ENCODE measurements at places on chromosomes 11 and 22.

DNA sequence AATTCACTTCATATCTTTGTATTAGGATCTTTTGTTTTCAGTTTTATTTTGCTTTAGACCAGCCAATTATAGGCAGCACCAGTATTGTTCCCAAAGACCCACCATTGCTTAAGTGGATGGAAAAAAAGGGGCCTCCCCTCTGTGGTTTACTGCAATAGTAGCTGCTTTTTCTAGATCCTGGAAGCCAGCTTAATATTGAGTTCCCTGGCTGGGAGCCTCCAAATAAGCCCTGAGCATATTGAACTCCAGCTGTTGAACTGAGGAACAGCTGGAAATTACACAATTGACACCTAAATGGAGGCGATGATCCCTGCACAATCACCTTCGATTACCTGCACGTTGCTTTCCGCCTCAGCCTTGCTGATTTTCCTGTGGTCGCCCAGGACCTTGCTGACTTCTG lies 576.0 kb downstream of the SOX6 start:
- no peak for DNase-seq

DNA sequence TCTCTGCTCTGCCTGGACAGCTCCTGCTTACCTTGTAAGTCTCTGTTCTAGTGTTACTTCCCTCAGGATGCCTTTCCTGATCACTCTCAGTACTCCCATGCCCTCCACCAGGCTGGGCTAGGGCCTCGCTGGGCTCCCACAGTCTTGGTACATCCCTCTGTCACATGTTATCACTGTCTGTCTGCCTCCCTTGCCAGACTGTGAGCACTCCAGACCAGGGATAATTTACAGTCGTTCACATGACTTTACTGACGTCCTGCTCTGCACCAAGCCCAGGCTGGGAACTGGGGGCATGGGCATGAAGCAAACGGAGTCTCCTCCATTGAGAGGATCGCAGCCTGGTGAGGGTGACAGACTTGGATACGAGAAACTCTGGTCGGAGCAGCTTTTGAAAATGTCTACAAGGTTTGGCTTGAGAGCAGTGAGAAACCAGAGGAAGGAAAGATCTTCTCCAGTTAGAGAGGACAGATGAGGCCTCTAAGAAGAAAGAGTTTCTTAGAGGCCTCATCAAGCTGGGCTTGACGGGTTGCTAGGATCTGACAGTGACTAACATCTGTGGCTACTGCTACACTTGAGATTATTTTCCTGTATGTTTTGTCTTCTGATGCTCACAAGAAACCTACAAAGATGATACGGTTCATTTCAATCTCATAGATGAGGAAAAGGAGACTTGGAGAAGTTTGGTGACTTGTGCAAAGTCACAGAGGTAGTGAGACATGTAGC lies 12.5 kb downstream of the USP35 start:
- no peak for DNase-seq

GRCh38 chr22:41478891-41479521 lies 10.1 kb downstream of the ACO2 start:
- DNase-seq: peak; percentile 29

- no peak for DNase-seq
Observed at GRCh38 chr11:121163658-121164308, 62.7 kb downstream of the TECTA start.

GRCh38 chr22:27348634-27349033 lies 452.9 kb downstream of the MN1 start:
- no peak for DNase-seq

DNA sequence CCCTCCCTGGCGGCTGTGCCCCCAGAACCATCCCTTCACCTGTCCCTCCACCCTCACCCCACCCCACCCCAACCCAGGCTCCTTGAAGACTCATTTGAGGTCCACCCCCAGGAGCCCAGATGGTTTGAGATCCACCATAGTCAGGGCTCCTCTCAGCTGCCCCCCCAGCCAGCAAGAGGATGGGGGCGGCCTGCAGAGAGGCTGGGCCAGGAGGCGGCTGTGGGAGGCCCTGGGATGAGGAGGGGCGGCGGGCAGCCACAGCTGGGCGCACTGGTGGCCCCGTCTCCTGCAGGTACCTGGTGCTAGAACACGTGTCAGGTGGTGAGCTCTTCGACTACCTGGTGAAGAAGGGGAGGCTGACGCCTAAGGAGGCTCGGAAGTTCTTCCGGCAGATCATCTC lies 46.1 kb downstream of the MOB2 start:
- no peak for DNase-seq

DNA sequence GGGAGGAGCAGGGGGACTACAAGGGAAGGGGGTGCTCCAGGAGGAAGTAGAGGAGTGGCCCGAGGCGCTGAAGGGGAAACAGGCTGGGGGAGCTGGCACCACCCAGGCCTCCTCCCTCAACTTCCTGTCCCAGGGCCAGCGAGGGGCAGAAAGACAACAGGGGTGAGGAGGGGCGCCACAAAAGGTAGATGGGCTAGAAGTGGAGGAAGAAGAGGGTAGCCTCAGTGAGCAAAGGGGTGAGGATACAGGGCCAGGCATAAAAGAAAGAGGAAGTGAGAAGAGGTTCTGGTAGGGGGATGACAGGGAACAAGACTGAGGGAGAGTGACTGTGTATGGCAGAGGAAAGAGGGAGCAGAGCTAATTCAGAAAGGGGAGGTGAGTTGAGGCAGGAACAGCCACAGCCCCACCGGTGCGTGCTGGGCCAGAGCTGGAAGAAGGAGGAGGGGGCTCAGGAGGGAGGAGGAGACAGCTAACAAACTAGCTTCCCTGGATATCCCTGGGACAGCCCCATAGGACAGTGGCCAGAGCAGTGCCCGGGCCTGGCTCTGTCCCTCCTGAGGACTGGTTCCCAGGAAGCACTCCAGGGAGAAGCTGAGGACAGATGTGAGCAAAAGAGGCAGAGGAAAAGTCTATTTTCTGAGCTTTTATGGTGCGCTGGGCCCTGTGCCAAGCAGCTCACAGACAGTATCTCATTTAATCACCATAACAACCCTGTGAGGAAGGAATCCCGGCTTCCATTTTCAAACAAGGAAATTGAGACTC lies 8.5 kb downstream of the DCHS1 start:
- no peak for DNase-seq

DNA sequence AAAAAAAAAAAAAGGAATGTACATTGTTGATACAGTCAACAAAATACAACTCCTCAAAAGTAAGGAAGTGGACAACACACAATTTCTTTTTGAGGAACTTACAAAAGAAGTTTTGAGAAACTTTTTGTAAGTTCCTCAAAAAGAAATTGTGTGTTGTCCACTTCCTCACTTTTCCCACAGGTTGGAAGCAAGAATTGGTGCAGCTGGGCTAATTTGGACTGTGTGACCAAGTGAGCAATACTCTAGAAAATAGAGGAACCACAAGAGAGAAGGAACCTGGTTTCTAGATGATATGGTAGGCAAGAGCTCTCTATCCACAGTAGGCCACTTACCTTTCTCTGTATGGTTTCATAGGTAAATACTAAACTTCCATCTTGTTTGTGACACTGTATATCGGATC lies 1053.8 kb downstream of the LRRC4C start:
- DNase-seq: no peak

DNA sequence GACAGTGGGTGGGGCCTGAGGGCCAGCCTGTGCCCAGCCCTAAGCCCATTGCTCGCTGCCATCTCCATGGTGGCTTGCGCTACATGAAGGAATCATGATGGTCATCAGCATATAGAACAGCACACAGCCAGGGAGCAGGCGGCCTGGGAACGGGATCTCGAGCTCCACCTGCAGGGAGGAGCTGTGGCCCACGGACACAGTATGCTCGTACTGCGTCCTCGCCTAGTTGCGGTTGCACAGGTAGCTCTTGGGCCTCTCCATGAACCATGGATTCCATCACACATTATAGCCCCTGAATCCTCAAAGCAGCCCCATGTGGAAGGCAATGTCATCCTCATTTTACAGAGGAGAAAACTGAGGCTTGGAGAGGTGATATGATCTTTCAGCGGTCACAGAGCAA lies 15.1 kb downstream of the SEC14L4 start:
- DNase-seq: no peak

GRCh38 chr22:49079027-49079725 lies 748.5 kb downstream of the BRD1 start:
- no peak for DNase-seq

DNA sequence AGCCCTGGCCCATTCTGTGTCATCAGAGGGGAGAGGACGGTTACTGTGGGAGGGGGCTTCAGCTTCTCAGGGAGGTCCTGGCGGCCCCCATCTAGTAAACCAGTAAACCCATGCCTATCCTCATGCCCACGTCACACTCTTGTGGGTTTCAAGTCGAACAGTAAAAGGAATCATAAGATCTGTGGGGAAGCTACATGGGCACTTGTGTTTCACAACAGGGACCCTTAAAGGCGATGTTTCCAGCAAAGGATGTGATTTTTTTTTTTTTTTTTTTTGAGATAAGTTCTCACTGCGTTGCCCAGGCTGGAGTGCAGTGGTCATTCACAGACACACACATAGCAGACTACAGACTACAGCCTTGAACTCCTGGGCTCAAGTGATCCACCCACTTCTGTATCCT lies 9.2 kb upstream of the PARVG start:
- no peak for DNase-seq

All from glutamatergic neuron (in vitro differentiated cells).